ENCODE measurements at places on chromosomes 7 and 10.

- DNase-seq = no peak
Measured at GRCh38 chr10:84198206-84198915, 4.0 kb downstream of the CDHR1 start.

DNA sequence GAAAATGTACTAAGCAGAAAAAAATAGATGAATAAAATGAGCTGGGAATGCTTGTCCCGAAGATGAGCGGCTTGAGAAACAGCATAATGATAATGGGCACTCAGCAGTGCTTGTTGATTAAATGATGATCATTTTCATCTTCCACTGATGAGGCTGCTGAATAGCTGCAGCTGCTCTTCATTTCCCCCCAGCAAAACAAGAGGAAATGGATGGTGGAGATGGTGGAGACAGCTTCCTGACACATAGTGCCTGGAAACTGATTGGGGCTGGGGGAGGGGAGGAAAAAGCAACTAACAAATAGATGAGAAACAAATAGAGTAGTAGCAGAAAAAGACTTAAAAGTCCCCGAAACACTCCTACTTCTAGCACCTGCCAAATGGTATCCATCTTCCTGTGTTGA, 41.4 kb downstream of the MRC1 start:
- DNase-seq = no peak

GRCh38 chr7:105618016-105618296, 36.7 kb upstream of the EFCAB10 start:
- DNase-seq = no peak

- no peak for DNase-seq
Measured at GRCh38 chr7:1650363-1651030, 19.6 kb upstream of the ELFN1 start.

GRCh38 chr7:1503390-1503789, 799 bp downstream of the INTS1 start:
- DNase-seq = no peak

DNA sequence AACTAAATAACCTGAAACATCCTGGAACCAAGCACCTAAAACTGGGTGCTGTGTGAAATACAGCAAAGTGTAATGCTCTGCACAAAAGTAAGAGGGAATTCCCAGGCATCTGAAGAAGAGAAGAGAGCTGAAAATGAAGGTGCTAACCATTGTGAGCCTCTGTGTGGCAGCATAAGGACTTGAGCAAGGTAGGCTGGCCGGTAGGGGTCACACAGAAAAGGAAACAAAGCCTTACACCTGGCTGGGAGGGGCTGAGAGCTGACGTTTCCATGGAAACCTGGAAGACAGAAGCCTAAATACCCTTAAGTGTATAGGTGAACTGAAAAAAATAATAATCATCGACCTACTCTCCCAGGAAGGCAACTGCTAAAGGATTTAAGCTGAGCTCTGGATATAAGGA, 48.6 kb downstream of the CUL1 start:
- no peak for DNase-seq

- peak; percentile 79 for DNase-seq
Measured at GRCh38 chr7:106736508-106737201, 75.7 kb upstream of the CCDC71L start.

DNA sequence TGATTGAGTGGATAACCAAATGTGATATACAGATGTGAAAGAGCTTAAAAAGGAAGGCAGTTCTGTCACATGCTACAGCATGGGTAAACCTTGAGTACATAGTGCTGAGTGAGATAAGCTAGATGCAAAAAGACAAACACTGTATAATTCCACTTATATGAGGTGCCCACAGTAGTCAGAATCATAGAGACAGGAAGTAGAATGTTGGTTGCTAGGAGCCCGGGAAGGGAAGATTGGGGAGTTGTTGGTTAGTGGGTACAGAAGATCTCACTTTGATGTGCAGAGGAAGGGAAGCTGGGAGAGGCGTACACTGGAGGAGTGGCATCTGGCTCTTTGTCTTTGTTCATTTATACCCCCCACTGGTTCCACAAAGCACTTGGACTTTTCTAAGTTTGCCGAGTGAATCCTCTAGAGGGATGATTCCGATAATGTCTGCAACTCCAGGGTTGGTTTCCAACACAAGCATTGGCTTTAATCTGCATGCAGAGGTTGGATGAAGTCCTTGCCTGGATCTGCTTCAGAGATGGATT, 39.5 kb downstream of the TSPAN14 start:
- peak; percentile 92 for DNase-seq

DNA sequence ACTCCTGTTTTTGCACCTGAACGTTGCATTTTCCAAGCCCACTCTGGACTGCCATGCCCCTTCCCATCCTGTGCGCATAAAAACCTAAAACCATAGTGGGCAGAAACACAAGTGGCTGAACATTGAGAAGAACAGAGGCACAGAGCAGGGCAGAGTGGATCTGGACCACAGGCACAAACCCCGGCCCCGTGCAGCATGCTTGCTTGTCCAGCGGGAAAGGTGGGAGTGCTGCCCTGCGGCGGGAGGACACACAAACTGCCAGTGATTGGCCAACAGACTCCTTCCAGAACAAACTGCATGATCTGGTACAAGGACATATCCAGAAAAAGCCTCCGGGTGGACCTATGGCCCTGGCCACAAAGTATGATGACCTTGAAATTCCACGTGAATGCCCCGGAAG, 42.5 kb upstream of the ADARB2 start:
- no peak for DNase-seq

DNA sequence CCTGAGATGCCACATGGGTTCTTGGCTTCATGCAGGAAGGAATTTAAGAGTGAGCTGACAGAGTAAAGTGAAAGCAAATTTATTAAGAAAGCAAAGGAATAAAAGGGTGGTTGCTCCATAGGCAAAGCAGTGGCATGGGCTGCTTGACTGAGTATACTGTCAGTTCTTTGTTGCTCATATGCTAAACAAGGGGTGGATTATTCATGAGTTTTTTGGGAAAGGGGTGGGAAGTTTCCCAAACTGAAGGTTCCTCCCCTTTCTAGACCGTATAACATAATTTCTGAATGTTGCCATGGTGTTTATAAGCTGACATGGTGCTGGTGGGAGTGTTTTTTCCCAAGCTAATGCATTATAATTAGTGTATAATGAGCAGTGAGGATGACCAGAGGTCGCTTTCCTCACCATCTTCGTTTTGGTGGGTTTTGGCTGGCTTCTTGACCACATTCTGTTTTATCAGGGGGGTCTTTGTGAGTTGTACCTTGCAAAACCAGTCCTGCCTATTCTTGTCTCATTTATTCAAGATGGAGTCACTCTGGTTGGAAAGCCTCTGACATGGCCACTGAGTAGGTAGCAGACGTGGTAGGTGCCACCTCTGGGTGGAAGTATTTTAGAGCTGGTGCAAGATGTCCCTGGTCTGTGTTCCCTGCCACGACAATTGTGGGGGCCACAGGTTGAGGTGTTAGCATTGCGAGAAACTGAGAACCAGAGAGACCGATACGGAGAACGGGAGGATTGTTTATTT, 107.5 kb upstream of the SDK1 start:
- no peak for DNase-seq
